ENCODE measurements at places on chromosomes 5 and 9.

DNA sequence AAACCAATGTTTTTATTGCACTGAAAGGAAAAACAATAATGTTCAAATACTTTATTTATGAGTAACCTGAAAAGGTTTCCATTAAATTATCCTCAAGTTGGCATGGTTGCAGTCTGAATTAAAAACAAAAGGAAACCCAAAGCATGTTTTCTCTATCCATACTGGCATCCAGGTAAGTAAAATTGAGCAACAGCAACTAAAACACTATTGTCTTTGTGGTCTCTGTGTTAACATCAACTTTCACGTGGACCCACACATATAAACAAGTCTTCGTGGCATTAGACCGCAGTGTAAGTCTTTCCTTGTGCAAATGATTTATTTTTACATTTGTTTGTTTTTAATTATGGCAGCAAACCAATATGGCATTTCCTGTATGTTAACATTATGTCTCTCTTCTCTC lies 757.6 kb downstream of the SEMA5A start:
- DNase-seq: no peak

- no peak for DNase-seq
Observed at GRCh38 chr5:131769336-131769735, 27.5 kb downstream of the FNIP1 start.

DNA sequence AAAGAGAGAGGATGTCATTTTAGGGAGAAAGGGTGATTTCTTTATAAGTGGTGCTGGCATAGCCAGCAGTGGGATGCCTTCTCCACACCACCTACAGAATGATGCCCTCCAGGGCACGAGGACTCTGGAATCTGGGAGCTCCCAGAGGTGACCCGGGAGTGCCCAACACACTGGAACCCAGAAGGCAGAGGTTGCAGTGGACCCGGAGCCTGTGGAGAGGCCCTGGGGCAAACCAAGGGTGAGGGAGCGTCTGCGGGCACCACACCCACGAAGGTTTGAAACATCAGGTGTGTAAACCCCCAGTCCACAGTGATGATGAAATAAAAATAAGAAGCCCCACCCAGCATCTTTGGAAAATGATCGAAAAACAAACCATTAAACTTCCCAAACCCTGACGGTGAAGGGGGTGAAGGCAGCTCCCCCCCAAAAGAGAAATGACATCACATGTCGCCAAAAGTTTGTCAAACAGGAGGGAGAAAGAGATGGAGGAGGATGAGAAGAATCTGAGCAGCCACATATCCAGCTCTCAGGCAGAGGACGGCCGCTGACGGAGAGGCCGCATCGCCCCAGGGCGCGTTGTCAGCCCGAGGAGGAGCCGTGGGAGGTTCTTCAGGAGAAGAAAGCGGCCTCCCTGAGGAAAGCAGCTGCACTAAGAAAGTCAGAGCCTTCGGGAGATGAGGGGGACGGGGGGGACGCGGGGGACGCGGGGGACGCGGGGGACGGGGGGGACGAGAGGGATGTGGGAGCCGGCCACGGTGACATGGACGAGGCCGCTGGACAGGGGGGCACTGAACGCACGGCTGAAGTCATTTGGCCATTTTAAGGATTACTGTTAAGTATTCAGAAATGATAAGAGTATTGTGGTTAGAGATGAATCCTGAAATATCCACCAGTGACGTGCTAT lies 43.1 kb upstream of the NSMF start:
- DNase-seq: no peak

DNA sequence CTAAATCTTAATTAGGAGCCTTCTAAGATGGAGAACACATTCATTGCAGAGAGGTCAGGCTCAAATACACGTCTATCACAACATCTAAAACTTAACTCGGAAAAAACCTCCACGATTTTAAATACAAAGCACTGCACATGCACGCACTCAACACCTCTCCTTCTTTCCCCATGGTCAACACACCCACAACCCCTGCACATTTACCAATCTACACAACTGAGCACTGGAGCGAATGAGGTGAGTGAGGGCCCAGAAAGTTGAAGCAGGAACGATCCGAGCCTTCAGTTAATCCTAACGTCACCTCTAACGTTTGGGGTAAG lies 278 bp upstream of the NIPSNAP3A start:
- DNase-seq: no peak

- no peak for DNase-seq
Observed at GRCh38 chr5:173089581-173089980, 33.4 kb downstream of the CREBRF start.

DNA sequence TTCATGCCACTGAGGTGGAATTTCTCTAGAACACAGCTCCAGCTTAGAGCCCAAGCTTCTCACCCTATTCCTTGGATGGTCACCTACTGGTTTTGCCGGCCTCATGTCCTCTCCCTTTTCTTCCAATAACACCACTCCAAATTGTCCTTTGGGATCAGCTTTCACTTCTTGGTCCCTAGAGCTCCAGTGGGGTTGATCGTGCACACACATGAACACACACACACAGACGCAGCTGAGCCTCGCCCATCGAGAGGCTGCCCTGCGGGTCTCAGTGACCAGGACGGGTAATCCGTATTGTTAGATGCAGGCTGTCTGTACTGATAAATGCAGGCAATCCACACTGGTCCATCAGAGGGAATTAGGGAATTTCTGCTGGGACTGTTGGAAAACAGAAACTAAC lies 6.9 kb downstream of the COL23A1 start:
- DNase-seq: no peak

DNA sequence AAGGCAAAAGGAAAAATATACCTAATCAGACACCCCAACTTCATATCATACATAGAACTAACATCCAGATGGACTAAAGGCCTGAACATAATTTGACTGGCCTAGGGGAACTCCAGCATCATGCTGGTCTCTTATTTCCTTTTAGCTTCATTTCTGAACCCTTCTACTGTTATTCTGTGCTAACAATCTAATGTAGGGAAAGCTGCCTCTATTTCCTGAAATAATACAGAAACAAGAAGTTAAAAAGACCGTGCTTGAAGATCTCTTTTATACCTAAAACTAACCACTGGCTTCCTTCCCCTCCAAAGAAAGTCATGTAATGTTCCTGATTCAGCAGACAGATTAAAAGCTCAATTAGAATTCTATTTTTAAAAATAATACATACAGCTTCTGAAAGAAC lies 36.7 kb downstream of the LPAR1 start:
- DNase-seq: no peak

DNA sequence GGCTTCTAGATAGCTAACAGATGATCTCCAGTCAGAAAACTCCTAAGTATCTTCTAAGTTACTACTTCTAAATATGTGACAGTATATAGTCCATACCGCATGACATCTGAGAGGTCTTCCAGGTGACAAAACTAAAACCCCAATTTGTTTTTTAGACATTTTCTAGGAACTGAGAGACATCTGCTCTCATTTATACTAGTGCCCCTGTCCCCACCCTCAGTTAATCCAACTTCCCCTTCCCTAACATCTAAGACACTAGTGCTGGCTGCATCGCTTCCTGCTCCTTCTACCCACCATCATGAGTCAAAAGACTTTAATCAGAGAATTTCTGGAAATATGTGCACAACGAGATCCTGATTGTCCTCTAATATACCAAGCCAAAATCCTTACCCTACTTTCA lies 37.9 kb downstream of the FBXW11 start:
- no peak for DNase-seq

All from activated CD4-positive, alpha-beta T cell treated with anti-CD3 and anti-CD28 coated beads, Interleukin-2, Interleukin-6, amounts not matched to agents 100 ng/mL and 50 ng/mL, durations not matched to agents 16 hours and 8 hours (primary cell).